Hepatocyte (in vitro differentiated cells): ENCODE measurements at places on chromosomes 5 and 9. TPM values are rescaled to one million over a fixed set of nuclear protein-coding genes. Genes with fewer than 3 reads are reported as not detected.

DNA sequence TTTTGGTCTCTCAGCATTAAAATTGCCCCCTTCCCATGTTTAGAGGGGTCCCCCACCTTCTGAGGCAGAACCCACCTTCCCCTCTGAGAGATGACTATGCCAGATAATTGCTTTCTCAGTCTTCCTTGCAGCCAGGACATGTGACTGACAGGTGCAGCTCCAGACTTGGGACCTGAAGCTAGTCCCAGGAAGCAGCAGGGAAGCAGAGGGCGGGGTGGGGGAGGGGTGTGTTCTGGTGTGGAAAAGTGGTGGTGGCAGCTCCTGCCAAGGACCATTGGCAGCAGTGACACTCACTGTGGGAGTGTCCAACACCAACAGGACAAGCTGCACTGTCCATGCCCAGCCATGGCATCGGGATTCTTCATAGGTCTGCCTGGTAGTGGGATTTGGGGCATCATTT is 2.3 kb downstream of the EIF4E1B start:
- DNase-seq, result no peak

Gene PCDHA10
- polyA plus RNA-seq, result 7.4 and 7.7 TPM in 2 replicates

Gene PPP6C
- 24.7 and 27.1 TPM in 2 replicates for polyA plus RNA-seq

DNA sequence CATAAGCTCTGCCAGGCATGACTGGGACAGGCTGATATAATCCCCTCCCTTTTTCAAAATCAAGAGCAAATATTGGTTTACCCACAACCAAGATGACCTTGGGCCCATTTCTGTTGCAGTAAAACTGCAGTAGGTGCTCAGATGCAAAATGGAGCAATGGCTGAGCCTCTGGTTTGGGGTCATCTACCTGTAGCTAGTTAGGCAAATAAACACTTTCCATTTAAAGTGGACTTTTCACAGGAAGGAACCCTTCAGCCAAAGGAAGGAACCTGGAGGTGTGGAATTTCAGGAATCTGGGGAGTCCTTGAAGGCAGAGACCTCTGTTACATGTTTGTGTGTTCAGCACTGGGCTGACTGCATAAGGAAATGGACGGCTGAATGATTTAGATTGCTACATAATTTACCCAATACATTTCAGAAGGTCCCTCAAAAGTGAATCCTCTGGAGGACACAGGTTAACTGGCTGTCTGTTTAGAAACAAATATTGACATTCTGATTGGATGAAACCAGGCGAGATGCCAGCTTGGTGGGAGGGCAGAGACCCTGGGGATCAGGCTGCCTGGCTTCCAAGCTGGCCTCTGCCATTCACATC is 170.1 kb upstream of the ZNF618 start:
- DNase-seq, result peak; percentile 24

DNA sequence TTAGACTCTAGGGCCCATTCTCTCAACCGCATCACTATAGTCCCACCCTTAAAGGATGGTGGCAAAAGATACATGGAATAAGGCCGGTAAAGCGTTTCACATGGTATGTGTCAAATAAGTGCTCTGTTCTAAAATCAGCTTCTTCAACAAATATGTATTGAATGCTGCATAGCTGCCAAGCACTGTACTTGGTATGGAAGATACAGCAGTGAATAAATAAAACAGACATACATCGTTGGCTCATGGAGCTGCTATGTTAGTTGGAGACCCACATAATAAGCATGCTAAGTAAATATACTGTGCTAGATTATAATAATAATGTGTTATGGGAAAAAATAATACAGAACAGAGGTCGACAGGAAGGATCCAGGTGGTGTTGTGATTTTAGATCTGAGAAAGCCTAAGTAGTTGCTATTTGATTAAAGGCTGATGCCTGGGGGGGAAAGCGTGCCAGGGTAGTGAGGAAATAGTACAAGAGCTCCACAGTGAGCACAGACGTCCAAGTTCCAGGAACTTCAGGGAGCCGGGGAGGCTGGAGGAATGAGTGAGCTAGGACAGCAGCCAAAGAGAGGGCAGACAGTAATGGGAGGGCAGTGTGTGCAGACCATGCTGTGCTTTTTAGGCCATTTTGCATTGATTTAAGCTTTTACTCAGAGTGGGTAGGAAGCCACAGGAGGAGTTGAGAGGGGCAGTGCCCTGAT is 93.7 kb downstream of the JAKMIP2 start:
- no peak for DNase-seq

Gene IFNA6
- not detected in 2 replicates for polyA plus RNA-seq

- no peak for DNase-seq
These were observed 498 bp downstream of the HAUS6 start for GRCh38 chr9:19102181-19102630.

DNA sequence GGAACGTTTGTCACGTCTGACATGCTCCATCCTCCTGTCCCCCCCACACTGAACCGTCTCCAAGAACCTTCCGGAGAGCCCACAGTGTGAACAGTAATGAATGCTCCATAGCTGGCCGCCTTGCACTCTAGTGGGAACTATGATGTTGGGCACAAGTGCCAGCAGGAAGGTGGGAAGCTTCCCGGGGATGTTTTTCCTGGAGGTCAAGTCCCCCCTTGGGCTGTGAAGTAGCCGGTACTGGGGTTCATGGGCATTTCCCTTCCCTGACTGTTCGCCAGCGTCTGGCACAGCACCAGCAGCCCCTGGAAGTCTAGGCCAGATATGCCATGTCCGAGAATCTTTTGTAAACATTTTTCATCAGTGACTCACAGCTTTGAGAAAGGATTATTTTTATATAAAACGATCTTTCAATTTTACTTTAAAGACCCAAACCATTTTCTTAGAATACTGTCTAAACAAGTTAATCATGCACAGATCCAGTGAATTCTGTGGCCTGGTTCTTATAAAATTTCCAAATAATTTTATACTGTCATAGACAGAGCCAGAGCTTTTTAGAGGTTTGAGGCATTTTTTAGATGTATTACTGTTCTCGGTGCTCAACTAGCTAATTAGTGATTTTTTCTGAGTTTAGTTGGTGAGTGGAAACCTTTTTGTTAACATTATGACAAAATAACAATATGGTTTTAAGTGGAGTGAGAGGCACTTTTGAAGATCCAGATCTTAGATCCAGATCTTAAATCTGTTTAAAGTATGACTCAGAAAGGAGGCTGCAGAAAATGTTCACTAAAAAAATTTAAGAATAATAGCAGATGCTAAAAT is 11.6 kb downstream of the ABL1 start:
- DNase-seq, result no peak

DNA sequence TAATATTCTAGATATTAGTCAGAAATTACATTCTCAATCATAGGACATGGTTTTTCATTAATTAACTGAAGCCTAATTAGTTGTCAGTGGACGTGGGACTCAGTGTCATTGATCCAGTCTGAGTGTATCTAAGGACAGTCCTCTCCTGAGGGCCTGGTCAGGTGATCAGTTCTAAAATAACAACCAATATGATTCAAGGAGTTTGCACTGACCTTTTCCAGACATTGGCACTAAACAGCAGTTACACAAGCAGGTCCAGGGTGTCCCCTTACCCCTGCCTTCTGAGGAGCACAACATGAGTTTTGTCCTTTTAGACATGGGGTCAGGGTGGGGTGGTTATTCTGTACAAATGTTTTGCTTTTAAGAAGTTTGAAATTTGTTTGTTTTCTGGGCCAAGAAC is 97.8 kb downstream of the CMYA5 start:
- no peak for DNase-seq

GRCh38 chr9:123382653-123383511 is 26.9 kb downstream of the CRB2 start:
- no peak for DNase-seq

DNA sequence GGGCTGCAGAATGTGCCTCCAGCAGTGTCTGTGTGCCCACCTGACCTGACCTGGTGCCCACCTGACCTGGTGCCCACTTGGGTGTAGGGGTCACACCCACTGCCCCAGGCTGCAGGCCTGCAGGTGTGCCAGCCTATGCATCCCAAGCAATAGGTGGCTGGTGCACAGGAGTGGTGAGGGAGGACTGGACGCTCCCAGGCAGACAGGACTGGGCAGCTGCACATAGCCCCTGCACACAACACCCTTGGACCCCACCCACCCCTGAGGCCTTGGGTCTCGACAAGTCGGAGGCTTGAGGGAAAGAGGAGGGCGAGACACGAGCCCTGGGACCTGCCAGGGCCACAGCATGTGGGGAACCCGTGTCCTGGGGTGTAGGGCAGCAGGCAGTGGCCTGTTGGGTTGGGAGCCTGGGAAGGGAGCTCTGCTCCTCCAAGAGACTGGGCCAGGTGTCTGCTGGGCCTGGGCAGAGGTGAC is 10.8 kb upstream of the NRARP start:
- DNase-seq, result peak; percentile 14

- DNase-seq, result peak; percentile 51
These were observed 735 bp downstream of the PTGR1 start for GRCh38 chr9:111598733-111599091.
